Activated B cell treated with CpG ODN at 0.5 μM for 24 hours (primary cell): ENCODE measurements at places on chromosomes 7 and 10.

DNA sequence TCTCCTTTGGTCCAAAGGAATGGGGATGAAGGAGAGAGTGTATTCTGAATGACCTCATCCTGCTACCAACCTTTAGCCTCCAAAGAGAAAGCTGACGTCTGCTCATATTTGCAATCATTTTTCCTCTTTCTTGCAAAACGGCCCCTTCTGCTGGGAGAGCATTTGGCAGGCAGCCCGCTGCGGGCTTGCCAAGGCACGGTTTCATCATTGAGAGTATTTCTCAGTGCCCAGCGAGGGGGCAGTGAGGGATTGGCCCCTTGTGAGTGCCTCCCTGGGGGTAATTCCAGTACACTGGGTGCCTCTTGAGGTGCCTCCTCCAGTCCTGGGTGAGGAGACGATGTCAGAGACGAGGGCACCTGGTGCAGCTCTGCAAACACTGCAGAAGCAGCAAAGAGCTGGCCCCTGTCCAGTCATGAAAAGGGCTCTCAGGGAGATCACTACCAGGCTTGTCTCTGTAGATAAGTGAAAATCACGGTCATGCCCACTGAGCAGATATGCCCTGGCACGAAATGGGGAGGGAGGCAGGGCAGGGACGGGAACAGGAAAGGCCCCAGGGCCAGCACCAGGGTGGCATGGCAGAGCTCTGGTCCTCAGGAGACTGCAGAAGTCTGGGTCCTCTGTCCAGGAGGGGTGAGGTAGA lies 48.7 kb upstream of the SHH start:
- no peak for DNase-seq

DNA sequence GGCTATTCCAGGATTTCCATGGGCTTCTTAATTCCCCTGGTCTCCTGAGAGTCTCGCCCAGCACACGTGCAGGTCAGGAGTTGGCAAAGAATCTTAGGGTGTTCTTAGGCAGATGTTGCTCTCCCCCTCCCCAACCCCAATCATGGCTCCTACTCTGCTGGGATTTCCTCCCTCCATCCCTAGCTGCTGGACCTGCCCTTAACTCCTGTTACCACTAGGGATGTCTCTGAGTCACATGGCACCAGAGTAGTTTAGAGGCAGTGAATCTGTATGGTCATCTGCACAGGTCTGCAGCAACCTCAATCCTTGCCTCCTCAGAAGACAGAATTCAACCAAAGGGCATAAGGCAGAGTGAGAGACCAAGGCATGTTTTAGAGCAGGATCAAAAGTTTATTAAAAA lies 51.8 kb upstream of the CHST3 start:
- DNase-seq, result no peak

- DNase-seq, result no peak
Observed at GRCh38 chr7:70072220-70072619, 473.9 kb downstream of the AUTS2 start.

GRCh38 chr10:31288962-31289361 lies 30.1 kb upstream of the ZEB1 start:
- no peak for DNase-seq

DNA sequence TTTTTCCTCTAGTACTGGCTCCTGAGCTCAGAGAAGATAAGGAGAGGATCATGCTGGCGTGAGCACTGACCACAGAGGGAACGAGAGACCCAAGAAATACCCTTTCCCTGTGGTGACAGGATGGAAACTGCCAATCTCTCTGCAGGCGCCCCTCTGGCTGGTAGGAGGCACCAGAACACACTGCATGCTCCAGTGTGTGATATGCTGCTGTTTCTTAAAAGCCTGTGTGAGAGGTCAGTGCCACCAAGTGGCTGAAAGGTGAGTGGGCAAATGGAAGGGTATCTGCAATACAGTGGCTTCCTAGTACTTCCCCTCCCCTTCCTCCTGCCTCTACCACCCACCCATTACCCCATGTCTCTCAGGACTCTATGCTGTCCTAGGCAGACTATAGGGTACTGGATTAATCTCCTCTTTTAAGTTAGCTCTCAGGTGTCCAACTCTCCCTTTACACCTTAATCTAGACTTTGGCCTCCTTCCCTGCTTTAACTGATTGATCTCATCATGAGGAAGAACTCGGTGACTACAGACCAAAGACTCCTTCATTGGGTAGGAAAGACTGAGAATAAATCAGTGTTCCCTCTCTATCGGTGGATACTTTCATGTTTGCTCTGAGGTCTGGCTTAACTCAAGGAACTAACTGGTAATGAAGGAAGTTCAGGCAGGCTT lies 283.6 kb downstream of the ADRA2A start:
- DNase-seq, result no peak

GRCh38 chr10:90621577-90621976 lies 236.3 kb downstream of the HTR7 start:
- no peak for DNase-seq

GRCh38 chr10:131187926-131188325 lies 123.6 kb downstream of the TCERG1L start:
- DNase-seq, result no peak

DNA sequence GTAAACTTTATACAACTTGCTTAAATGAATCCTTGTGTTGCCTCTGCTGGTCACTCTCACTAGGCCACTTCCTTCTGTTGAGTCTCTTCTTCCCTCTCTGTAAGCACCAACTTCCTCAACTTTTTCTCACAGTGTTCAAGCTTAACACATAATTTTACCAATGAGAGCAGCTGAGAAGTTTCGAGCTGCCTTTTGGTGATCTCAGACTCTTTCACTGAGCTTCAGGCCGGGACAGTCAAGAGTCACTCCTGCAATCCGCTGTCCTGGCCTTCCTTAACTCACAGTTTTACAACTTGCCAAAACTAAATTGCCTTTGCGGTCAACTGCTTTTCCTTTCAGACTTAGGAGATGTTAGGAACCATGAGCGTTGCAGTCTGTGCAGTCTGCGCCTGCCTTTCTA lies 47.4 kb downstream of the PRPF18 start:
- no peak for DNase-seq

- DNase-seq, result no peak
Observed at GRCh38 chr7:147563669-147564068, 1026.9 kb upstream of the C7orf33 start.
